ENCODE measurements at places on chromosomes 13 and 19. TPM values are rescaled to one million over a fixed set of nuclear protein-coding genes. Genes with fewer than 3 reads are reported as not detected.
A peak's percentile ranks its signal among the peaks of the same experiment; 100 is the strongest.

ERFL gene
- not detected for total RNA-seq

- no peak for DNase-seq
These were observed 211.5 kb upstream of the MIR17HG start for GRCh38 chr13:91135968-91136367.

- no peak for DNase-seq
These were observed at the start of gene RTBDN for GRCh38 chr19:12834566-12834943. RTBDN (minus strand) TSS chr19:12834579; CDS start chr19:12829979, 4,600 bp downstream.

DNA sequence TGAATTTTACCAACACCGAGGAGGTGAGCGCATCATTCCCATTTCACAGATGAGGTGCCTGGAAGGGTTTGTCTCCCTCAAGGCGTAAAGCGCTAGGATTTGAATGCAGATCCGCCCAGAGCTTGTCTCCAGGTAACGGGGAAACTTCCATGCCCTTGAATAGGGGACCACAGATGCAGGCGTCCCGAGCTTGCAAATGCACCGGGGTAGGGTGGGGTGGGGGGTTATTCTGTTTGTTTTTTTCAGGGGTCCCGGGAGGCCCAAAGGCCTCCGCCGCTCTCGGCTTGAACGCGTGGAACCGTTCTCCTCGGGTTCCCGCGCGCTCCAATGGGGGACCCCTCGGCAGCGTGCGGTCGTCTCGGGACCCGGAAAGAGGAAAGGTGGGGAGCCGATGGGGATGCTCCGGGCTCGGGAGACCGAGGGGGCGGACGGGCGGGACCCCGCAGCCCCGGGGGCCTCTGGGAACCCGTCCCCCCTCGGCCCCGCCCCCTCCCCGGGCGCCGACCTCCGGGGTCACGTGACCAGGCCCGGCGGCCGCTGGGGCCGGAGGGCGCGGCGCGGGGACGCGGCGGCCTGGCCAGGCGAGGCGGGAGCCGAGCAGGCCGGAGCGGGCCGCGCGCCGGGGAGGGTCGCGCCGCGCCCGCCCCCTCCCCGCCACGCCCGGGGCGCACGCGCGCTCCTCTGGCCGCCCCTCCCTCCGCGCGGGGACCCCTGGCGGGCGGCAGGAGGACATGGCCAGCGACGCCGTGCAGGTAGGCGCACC lies at the start of gene PKN1:
PKN1 (plus strand) TSS at position 516 of the 763 bp plus-strand sequence; CDS start at position 732, 216 bp downstream.
- DNase-seq, result no peak

GRCh38 chr13:84086847-84087162 lies 204.5 kb upstream of the SLITRK1 start:
- no peak for DNase-seq

- no peak for DNase-seq
These were observed 436.7 kb downstream of the FGF9 start for GRCh38 chr13:22107549-22107948.

KLK10 gene
- 0.82 TPM for total RNA-seq

- no peak for DNase-seq
These were observed 1.2 kb upstream of the ZFP36 start for GRCh38 chr19:39405261-39405957.

GRCh38 chr13:25874907-25875306 lies 176.9 kb downstream of the SHISA2 start:
- DNase-seq, result no peak

GRCh38 chr13:83024232-83024631 lies 858.0 kb downstream of the SLITRK1 start:
- DNase-seq, result no peak

CFAP97D2 gene
- not detected for total RNA-seq

DNA sequence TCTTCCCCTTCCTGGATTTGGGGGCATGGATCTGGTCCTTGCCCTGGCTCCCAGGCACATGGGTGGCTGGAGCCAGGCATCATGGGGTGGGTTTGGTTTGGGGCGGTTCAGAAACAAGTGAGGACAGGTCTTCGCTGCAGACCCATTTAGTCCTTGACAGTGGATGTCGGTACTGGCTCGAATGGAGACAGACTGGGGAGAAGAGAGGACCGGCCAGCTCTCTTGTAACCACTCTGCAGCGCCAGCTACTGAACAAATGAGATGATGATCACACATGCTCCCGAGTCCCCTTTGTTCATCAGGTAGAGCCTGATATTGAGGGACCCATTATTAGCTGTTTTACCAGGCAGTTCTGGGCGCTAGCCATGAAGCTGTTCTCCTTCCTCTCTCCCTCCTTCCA lies 64.5 kb downstream of the CHST8 start:
- no peak for DNase-seq

BCAM gene
- 15.1 TPM for total RNA-seq

- DNase-seq, result no peak
These were observed 23.2 kb downstream of the RFX2 start for GRCh38 chr19:6087074-6087571.

DNA sequence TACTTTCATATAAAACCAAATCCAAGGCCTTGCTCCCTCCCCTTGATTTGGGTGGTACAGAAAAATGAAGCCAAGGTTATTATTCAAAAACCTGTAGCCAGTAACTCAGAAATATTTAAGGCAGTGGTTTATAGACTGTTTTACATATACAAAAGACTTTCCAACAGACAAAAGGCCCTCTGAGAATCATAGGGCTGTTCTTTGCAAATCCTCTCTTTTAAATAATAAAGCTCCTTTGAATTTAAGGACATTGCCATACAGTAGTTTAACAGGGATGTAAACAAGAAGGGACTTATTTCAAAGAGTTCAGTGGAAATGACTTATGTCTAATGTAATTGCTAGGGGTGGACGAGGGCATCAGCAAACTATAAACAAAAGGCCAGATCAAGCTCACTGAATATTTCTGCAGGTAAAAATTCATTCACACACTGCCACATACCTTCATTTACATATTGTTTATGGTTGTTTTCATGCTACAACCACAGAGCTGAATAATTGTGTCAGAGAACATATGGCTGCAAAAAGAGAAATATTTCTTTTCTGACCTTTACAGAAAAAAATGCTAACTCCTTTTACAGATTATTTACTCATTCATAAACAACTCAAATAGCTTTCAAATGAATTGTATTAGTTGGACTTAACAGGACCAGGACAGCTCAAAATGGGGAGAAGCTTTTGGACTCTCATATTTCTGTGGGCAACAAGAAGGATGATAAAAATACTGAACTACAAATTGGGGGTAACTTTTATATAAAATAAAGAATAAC lies 665.6 kb downstream of the SLITRK1 start:
- DNase-seq, result no peak

SMIM44 gene
- total RNA-seq, result not detected

DNA sequence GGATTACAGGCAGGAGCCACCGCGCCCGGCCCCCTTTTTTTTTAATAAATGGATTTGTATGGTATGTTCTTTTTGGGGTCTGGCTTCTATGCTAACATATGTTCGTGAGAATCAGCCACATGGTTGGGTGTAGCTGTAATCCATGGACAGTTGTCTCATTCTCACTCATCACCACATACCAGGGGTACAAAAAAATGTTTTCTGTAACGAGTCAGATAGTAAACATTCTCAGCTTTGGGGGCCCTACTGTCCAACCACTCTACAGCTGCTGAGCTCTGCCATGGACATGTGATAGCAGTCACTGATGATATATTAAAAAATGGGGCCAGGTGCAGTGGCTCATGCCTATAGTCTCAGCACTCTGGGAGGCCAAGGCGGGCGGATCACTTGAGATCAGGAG lies 5.1 kb upstream of the RETN start:
- DNase-seq, result no peak

- DNase-seq, result no peak
These were observed 27.1 kb downstream of the RNASEH2B start for GRCh38 chr13:50936679-50937078.

GRCh38 chr13:59279028-59279427 lies 884.7 kb downstream of the DIAPH3 start:
- DNase-seq, result no peak

DNA sequence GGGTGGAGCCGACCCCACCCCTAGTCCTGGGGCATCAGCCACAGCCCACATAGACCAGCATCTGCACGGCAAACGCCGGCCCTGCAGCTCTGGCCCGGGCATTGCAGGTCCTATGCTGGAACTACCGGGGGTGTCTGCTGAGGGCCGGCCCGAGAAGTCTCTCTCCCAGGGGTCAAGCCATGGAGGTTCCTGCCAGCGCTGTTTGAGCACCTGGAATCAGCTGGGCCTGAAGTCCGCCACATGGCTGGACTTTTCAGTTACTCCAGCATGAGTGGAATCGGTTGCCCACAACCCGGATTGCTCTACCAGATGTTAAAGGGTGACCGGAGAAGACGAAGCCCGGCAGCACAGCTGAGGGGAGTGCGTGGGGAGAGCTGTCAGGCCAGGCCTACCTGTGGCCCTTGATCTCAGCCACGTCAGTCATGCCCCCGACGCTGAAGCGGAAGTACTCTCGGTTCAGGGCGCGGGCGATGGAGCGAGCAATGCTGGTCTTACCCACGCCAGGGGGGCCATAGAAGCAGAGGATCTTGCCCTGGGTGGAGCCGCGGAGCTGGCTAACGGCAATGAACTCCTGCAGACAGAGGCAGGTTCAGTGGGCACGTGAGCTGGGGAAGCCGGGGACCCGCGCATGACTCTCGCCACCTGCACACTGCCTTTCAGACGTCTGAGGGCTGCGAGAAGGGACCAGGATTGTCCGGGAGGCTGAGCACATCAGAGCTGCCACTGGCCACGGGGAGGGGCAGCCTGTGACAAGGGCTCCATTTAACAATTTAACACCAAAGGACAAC lies 8.7 kb downstream of the RPL36 start:
- peak; percentile 62 for DNase-seq

ZNF506 gene
- total RNA-seq, result 28.9 TPM

GRCh38 chr13:110214637-110215036 lies 92.3 kb downstream of the COL4A1 start:
- DNase-seq, result no peak

All from sigmoid colon (tissue), 7 donors.